ENCODE measurements at places on chromosomes 1 and 21. TPM values are rescaled to one million over a fixed set of nuclear protein-coding genes. Genes with fewer than 3 reads are reported as not detected.

The CD5L gene
- 0.05 TPM for polyA plus RNA-seq

The APCS gene
- polyA plus RNA-seq: not detected

The FBXO44 gene
- 6.1 TPM for polyA plus RNA-seq

DNA sequence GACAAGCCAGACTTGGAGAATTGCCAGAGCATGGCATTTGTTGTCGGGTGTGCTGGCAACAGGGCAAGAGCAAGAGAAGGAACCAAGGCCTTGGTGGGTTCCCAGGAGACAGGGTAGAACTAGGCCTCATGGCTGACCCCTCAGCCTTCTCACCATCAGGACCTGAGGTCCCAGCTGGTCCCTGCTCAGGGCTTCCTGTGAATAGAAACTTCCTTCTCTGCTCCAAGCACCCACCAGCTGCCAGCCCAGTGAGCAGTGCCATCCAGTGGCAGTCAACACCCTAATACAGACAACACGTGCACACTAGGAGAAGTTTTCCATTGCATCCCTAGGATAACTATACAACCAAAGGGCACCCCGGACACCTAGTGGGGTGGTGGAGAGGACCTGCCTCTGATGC lies 22.8 kb downstream of the S100A6 start:
- DNase-seq: no peak

The PTGFRN gene
- polyA plus RNA-seq: 108 TPM
